ENCODE measurements at places on chromosomes 3 and 15.
A peak's percentile ranks its signal among the peaks of the same experiment; 100 is the strongest.

GRCh38 chr3:59839810-59840515 is 790.1 kb upstream of the CFAP20DC start:
- no peak for DNase-seq

- peak; percentile 89 for DNase-seq
These were observed 481.2 kb downstream of the FOXP1 start for GRCh38 chr3:71102111-71102983.

- no peak for DNase-seq
These were observed 9.8 kb upstream of the PLAAT1 start for GRCh38 chr3:193231201-193231600.

DNA sequence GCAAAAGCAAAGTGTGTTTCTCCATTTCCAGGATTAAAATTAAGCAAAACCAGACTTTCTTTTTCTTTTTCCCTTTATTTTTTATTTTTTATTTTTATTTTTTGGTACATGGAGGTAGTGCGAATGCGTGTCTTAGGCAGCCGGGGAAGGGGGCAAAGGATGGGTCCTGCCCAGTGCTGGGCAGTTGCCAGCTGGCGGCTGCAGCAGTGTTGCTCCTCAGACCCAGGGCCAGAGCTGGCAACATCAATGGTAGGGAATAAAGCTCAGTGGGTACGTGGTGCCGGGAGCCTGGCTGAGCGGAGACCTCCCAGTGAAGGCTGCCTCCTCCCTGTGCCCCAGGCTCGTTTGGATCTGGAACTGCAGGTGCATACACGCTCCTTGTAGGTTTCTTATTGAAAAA is 46.3 kb downstream of the POLR2M start:
- DNase-seq: no peak

DNA sequence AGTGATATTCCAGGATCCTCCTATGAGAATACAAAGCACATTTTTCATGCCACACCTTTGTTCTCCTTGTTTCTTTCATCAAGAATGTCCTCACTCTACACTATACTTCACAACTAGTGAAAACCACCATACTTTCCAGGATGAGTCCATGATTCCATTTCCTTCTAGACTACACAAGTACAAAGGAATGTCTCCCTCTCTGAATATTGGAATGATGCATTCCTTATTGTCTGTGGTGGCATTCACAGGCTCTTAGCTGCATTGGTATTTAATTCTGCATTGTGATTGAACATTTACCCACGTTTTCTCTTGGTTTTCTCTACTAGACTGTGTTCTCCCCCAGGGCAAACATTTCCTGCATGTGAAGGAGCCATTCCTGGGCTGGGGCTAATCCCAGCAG is 217.5 kb downstream of the RAP2B start:
- no peak for DNase-seq
